ENCODE measurements at places on chromosomes 3 and 15.

DNA sequence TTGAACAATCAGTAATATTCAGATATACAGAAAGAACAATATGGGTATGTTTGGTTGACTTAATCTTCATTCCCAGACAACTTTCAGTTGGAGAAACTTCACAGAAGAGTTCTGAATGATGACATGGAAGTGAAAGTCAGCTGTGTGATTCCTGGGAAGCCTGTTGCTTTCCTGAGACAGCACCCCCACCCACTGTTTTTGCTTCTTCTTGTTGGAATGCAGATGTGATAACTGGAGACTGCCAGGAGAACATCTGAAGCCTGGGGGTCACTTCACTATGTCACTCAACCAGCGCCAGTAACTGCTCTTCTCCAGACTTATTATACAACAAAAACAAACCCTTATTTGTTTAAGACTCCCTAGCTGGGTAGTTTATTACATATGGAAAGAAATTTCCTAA lies 599.4 kb downstream of the ZIC1 start:
- no peak for DNase-seq

GRCh38 chr3:50208677-50209344 lies 3.7 kb downstream of the SLC38A3 start:
- DNase-seq = no peak

DNA sequence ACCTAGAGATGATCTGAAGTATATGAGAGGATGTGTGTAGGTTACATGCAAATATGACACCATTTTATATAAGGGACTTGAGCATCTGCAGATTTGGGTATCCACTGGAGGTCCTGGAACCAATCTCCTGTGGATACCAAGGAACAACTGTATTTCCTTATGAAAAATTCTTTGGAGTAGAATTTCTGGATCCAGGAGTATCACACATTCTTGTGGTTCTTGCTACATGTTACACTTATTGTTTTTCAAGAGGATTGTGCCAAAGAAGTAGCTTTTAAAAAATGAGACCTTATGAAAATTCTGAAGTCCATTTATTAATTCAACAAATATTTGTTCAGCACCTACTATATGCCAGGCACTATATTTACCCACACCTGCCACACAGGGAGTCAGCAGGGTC lies 15.7 kb upstream of the TBC1D23 start:
- no peak for DNase-seq

DNA sequence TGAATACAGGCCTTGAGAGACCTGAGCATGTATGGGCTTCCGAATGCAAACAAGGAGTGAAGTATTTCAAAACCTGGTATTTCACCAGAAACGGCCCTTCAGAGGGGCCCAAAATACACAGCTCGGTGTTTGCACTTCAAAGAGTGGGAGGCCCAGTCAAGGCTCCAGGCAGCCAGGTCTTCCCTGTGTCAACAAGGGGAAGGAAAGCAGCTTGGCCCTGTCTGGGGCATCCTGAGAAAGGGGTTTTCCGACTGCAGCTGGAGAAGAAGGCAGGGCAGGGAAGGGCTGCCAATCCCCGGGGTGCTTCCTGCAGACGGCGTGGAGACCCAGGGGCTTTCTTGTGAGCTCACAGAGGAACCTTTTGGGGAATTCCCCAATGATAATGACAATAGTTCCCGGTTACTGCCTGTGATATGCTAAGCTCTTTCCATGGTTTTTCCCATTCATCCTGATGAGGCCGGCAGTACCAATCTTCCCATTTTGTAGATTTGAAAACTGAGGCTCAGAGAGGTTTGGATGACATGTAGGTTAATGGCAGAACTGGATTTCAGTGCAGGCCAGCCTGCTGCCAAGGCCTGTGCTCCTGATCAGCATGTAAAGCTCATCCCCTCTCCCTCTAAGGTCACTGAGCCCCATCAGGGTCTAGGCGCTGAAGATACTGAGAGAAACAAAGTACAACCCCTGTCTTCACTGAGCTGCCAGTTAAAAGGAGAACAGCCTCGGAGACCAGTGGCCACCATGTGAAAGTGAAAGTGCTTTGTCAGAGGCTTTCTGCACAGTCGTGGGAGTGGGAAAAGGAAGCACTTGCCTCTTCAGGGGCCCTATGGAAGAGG lies 43.0 kb upstream of the TLE3 start:
- no peak for DNase-seq

DNA sequence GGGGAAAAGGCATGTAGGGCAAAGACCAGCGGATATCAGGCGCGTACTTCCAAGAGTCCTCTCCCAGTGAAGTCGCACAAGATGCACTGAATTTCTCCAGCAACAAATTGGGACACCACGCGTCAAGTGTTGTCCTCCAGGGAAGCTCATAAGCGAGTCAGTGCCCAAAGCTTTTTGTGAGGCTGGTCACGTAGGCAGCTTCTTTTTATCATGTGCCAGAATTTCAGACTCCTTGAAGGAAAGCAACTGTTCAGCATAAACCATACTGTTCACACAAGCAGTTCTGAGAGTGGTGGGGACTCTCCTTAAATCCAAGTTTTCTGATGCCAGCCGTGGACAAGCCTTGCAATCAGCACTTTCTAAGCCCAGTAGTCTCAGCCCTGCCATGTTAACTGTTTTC lies 10.1 kb upstream of the FSTL1 start:
- DNase-seq = no peak

- no peak for DNase-seq
These were observed 58.8 kb downstream of the ITPR1 start for GRCh38 chr3:4551794-4552442.

GRCh38 chr3:56800832-56801661 lies 702 bp downstream of the ARHGEF3 start:
- DNase-seq = peak; percentile 11

DNA sequence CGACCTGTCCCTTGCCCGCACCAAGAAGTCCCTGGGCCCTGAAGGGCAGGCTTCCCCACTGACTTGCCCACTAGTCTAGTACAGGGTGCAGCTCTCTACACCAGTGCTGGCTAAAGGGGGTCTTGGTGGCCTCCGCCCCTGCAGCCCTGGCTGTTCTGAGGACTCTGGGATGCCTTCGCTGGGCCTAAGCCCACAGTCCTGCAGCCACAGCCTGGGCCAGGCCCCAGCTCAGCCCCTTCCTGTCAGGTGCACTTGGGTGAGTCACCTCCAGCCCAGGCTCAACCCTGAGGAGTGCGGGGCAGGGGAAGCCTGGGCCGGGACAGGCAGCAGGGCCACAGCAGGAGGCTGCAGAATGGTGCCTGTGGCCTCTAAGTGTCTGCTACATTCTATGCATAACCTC lies 971 bp downstream of the C3orf22 start:
- DNase-seq = no peak

GRCh38 chr3:178320456-178321351 lies 215.5 kb upstream of the KCNMB2 start:
- DNase-seq = no peak

GRCh38 chr15:89075846-89076245 lies 12.4 kb upstream of the ABHD2 start:
- no peak for DNase-seq

GRCh38 chr15:41882689-41883483 lies 11.0 kb downstream of the SPTBN5 start:
- no peak for DNase-seq

DNA sequence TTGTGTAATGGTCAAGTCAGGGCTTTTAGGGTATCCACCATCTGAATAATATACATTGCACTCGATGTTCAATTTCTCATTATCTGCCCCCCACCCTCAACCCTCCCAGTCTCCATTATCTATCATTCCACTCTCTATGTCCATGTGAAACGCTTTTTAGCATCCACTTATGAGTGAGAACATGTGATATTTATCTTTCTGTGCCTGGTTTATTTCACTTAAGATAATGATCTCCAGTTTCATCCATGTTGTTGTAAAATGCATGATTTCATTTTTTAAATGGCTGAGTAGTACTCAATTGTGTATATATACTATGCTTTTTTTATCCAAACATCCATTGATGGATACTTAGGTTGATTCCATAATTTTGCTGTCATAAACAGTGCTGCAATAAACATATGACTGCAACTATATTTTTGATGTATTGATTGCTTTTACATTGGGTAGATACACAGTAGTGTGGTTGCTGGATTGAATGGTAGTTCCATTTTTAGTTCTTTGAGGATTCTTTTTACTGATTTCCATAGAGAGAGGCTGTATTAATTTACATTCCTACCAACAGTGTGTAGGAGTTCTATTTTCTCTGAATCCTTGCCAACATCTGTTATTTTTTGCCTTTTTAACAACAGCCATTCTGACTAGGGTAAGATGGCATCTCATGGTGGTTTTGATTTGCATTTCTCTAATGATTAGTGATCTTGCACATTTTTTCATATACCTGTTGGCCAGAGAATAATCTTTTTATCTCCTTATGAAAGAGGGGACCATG lies 332.9 kb upstream of the TGFBR2 start:
- no peak for DNase-seq

- no peak for DNase-seq
These were observed 653 bp upstream of the WDR6 start for GRCh38 chr3:49006408-49007067.

- no peak for DNase-seq
These were observed 29.4 kb upstream of the AP4E1 start for GRCh38 chr15:50879016-50879617.

DNA sequence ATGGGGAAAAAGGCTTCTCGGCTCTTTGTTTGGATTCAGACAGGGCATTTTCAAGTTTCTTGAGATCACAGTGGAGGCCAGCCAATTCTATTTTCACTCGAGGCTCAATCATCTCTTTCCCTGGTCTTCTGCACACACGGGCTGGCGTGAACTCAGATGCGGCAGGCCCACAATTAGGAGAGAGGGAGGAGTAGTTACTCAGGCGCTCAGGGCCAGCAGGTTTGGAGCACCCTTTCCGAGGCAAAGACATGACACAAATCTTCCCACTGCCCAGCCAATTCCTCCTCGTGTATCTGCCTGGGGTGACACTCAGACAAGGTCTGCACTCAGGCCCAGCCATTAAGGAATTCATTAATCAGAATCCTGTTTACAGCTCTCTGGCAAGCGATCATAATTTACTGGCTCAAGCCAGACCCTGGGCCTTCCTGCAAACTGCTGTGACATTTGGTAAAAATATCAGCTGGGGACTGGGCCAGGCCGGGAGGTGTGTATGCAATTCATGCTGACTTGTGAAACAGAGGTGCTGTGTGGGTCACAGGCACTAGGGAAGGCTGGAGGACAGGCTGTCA lies 68.1 kb upstream of the TLE3 start:
- DNase-seq = no peak

- no peak for DNase-seq
These were observed 61.0 kb downstream of the BOC start for GRCh38 chr3:113272385-113272779.

DNA sequence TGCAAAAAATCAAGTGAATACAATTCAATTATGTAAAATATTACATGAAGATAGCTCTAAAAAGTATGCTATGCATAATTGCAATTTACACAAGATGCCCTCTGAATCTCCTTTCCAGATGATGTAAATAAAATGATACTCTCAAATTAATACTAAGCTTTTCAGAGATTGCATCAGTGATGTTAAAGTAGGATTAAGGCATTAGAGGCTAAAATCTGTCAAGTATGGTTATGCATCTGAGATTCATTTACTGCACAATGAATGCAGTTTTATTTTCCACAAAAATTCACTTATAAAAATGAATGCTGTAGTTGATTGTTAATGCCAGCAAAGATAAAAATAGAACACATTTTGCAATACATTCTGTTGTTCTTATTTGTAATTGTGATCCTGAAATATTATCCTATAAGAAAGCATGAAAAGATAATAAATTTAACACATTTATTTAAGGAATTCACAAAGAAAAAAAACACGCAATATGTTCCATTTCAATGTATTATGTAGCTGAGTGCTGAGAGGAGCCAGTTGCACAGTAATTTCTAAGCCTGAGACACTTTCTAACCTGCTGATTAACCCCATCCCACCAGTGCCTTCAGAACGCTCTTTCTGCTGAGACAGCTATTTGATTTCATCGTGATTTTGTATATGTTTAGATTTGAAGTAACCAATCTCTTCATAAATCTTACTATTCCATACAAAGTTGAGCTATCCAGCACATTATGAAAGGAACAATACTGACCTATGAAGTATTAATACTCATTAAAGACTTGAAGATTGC lies 224.4 kb downstream of the CADM2 start:
- no peak for DNase-seq

- no peak for DNase-seq
These were observed 26.9 kb upstream of the MYO1E start for GRCh38 chr15:59399465-59400102.

- DNase-seq = no peak
These were observed 152.3 kb downstream of the SV2B start for GRCh38 chr15:91252322-91252721.

- DNase-seq = no peak
These were observed 12.3 kb upstream of the DENND4A start for GRCh38 chr15:65804252-65804931.

DNA sequence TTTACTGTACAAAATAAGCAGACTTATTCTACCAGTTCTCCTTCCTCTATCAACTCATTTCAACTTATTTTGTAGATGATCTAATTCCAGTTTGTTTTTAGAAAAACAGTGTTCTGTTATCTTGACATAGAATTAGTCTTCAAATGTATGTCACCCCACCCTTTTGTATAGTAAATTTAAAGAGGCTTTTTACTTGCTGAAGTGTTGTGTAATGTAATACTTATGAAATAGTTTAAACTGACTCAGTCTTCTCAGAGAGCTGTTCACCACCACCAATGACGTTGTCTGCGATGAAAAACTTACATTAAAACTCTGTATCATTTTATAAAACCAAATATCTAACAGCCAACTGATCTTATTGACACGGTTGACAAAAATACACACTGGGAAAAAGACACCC lies 82.9 kb downstream of the RAP2B start:
- DNase-seq = no peak

GRCh38 chr3:71579935-71580406 lies 3.6 kb downstream of the FOXP1 start:
- DNase-seq = no peak

DNA sequence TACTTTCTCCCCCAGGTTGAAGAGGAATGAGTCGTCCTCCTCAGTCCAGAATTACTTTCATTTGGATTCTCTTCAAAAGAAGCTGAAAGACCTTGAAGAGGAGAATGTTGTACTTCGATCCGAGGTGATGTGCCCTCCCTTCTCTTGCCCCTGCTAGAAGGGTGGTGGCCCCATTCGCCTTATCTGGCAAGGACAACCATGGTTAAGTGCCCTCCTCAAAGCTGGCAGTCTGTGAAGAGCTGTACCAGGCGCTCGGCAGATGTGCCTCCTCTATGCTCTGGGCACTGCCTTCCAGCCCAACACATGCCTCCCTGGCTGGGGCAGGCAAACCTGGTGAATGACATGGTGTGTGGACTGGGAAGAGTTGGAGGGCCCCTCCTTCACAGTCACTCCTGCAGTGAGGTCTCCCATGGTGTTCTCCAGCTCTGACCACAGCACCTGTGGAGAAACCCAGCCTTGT lies 77.0 kb downstream of the CCK start:
- no peak for DNase-seq

All from RWPE1 (cell line).